Left lung (tissue), 14 donors: ENCODE measurements at places on chromosomes 5 and 9. TPM values are rescaled to one million over a fixed set of nuclear protein-coding genes. Genes with fewer than 3 reads are reported as not detected.
A peak's percentile ranks its signal among the peaks of the same experiment; 100 is the strongest.

HARS1 gene
- 50.4 TPM for total RNA-seq

ENTR1 gene
- 37.8 TPM for total RNA-seq

- no peak for DNase-seq
- H3K27me3 ChIP-seq, result peaks cover 59% of the 10 kb centered on the region
- H3K4me3 ChIP-seq, result no peak overlapping the region
- H3K4me1 ChIP-seq, result peaks cover 5% of the 10 kb centered on the region
Measured at GRCh38 chr9:6641961-6642360, 3.6 kb downstream of the GLDC start.

- H3K36me3 ChIP-seq, result no peaks in the 10 kb centered on the region
- H3K27me3 ChIP-seq, result no peaks in the 10 kb centered on the region
- no peak overlapping the region for H3K4me3 ChIP-seq
- H3K4me1 ChIP-seq, result no peaks in the 10 kb centered on the region
Measured at GRCh38 chr9:134525841-134526583, 115.6 kb upstream of the COL5A1 start.

DNA sequence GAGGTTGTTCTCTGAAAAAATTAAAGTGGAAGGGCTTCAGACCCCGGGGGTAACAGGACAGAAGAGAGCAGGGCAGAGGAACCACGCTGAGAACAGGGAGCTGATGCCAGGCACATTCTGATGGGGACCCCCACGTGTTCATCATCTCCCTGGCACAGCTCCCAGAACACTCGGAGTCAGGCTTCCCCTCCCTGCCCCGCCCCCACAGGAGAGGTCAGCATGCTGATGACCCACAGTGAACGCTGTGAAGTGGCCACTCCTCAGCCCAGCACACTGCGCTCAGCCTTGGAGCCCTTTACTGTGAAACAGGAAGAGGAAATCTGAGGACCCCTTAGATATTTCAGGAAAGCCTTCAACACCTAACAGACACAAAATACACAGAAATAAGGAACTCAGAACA is 16.4 kb downstream of the RETREG1 start:
- H3K27me3 ChIP-seq, result no peaks in the 10 kb centered on the region
- peak; percentile 79 for DNase-seq
- H3K36me3 ChIP-seq, result no peaks in the 10 kb centered on the region
- peaks cover 9% of the 10 kb centered on the region for H3K4me1 ChIP-seq

DNA sequence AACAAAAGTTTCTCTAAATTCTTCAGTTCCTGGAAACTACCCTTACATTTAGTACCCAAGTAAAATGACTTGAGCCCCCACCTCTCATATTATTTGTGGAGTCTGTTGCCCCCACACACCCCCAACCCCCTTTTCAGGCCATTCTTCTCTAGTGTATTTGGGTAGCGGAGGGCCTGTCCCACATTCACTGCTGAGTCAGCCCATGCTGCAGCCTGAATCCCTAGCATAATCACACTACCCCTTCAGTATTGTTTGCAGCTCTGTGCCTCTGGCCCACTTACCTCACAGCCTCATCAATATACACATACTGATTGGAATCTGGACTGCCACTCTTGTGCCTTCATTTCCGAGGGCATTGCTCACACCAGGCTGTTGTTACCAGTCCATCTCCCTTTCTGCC is 26.8 kb downstream of the RGS7BP start:
- no peaks in the 10 kb centered on the region for H3K27me3 ChIP-seq
- H3K36me3 ChIP-seq, result no peaks in the 10 kb centered on the region
- H3K4me3 ChIP-seq, result no peak overlapping the region
- no peak for DNase-seq

GRCh38 chr9:129810116-129810515 is 7.1 kb downstream of the TOR1B start:
- no peak for DNase-seq
- no peaks in the 10 kb centered on the region for H3K36me3 ChIP-seq
- H3K27me3 ChIP-seq, result no peaks in the 10 kb centered on the region

DNA sequence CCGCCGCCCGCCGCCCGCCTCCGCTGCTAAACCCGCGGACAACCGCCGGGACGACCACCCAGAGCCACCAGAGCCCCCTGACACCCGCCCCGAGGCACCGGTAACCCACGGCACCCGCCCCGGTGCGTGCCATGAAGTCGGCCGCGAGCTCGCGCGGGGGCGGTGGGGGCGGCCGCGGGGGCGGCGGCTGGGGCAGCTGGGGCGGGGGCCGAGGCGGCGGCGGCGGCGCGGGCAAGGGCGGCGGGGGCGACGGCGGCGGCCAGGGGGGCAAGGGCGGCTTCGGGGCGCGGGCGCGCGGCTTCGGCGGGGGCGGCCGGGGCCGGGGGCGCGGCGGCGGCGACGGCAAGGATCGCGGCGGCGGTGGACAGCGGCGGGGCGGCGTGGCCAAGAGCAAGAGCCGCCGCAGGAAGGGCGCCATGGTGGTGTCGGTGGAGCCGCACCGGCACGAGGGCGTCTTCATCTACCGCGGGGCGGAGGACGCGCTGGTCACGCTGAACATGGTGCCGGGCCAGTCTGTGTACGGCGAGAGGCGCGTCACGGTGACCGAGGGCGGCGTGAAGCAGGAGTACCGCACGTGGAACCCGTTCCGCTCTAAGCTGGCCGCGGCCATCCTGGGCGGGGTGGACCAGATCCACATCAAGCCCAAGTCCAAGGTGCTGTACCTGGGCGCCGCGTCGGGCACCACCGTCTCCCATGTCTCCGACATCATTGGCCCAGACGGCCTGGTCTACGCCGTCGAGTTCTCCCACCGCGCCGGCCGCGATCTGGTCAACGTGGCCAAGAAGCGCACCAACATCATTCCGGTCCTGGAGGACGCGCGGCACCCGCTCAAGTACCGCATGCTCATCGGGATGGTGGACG is 499 bp downstream of the FBLL1 start:
- H3K4me3 ChIP-seq, result peak overlapping the region; percentile 27
- DNase-seq, result peak; percentile 13
- H3K36me3 ChIP-seq, result no peaks in the 10 kb centered on the region
- H3K27me3 ChIP-seq, result peaks cover 31% of the 10 kb centered on the region
- H3K4me1 ChIP-seq, result no peaks in the 10 kb centered on the region
- H3K27ac ChIP-seq, result no peak overlapping the region

DNA sequence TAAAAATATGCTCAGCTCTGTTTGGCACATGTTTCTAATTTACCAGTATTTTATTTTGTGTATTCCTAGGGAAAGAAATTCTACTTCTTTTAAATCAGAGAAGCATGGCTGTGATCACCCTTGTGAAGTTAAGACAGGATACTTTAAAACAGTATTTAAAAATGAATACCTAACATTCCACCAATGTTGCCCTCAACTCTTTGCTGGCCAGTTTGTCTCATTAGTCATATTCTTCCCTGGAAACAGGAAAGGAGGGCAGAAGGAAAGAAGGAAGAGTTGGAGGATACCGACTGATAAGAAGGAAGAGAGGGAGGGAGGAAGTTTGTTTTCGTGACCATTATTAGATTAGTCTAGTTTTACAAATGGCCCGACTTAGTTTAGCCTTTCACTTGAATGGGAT is 137.4 kb downstream of the PLK2 start:
- no peaks in the 10 kb centered on the region for H3K4me1 ChIP-seq
- H3K36me3 ChIP-seq, result no peaks in the 10 kb centered on the region
- no peaks in the 10 kb centered on the region for H3K27me3 ChIP-seq
- no peak for DNase-seq
- H3K4me3 ChIP-seq, result no peak overlapping the region
- H3K27ac ChIP-seq, result no peak overlapping the region

DNA sequence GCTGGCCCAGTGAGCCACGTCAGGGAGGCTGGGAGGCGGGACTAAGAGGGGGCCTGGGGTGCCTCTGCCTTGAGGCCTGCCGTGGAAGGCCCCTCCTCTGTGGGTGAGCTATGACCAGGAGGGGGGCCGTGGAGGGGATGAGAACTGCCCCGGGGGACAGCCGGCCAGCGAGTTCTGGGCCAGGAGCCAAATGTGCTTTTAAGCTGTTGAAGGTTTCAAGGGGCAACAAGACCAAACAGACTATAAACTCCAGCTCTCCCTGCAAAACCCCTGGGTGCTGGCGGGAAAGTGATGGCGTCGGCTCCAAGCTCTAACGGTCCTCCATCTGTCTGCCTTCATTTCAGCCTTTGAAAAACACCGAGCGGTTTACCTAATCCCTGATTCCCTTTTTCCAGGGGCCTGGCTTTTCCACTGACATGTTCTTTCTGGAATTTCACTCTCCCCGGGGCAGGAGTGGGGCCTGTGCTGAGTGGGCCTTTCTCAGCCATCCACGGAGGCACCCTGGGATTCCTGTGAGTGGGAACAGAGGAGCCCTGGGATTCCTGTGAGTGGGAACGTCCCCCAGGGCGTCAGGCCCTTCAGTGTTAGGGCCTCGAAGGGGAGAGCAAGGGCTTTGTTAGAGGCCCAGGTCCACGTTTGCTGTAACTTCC is 65.6 kb downstream of the COL5A1 start:
- no peak overlapping the region for H3K27ac ChIP-seq
- peak; percentile 74 for DNase-seq
- H3K36me3 ChIP-seq, result no peaks in the 10 kb centered on the region
- no peaks in the 10 kb centered on the region for H3K27me3 ChIP-seq
- H3K4me1 ChIP-seq, result peaks cover 4% of the 10 kb centered on the region

- no peak overlapping the region for H3K27ac ChIP-seq
- no peaks in the 10 kb centered on the region for H3K36me3 ChIP-seq
- no peak for DNase-seq
Measured at GRCh38 chr5:176776141-176776865, 34.1 kb upstream of the UNC5A start.

- DNase-seq, result no peak
- H3K4me3 ChIP-seq, result no peak overlapping the region
- H3K27me3 ChIP-seq, result no peaks in the 10 kb centered on the region
- no peaks in the 10 kb centered on the region for H3K36me3 ChIP-seq
- H3K27ac ChIP-seq, result no peak overlapping the region
Measured at GRCh38 chr5:153480401-153480800, 10.1 kb upstream of the GRIA1 start.

DNA sequence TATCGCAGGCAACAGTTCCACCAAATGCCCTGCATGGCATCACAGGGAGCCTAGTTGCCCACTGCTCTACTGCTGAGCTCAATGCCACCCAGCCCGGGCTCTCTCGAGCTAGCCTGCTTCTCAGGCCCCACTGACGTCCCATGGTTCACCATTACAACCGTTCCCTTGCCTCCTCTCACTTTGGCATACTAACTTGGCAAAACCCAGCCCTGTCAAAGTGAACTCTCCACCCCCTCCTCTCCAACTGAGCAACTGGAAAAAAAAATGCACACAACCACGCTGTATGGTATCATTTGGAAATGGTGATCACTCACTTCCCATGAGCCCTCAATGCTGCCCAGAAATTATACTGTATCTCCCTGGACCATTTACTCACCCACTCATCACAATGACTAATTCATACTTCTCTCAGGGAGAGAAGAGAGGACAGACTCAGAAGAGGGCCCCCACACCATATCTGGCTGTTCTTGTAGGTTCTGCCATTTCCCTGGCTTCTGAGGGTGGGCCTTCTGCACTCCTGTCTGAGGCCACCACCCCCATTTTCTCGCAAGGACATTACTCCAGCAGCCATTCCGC is 51.4 kb upstream of the RARS1 start:
- peaks cover 21% of the 10 kb centered on the region for H3K36me3 ChIP-seq
- H3K4me3 ChIP-seq, result no peak overlapping the region
- H3K27me3 ChIP-seq, result no peaks in the 10 kb centered on the region
- no peak for DNase-seq

DNA sequence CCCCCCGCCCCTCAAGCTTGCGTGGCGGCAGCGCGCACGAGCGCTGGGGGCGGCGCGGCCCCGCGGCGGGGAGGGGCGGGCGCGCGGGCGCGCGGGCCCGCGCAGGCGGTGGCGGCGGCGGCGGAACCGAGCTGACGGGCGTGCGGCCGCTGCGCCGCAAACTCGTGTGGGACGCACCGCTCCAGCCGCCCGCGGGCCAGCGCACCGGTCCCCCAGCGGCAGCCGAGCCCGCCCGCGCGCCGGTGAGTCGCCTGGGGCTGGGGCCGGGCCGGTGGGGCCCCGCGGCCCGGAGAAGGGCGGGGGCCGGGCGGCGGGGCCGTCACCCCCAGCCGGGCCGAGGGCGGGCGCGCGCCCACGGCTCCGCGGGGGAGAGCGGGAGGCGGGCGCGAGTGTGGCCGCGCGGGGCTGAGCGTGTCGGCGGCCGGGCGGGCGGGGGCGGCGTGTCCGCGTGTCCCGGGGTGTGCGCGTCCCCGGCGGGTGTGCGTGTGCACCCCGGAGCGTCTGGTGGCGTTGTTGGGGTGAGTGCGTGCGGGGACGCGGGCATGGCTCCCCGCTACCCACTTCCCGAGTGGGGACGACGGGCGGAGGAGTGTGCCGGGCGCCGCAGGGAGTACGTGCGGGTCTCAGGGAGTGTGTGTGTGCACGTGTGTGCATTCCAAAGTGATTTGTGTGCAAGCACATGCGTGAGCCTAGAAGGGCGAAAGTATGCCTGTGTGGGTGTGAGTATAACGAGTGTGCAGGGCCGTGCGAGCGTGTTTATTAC is at the start of gene NEK6:
NEK6 (plus strand) TSS at position 106 of the 763 bp plus-strand sequence. CDS start 44,016 bp downstream, outside the sequence.
- peaks cover 58% of the 10 kb centered on the region for H3K4me1 ChIP-seq
- H3K36me3 ChIP-seq, result peaks cover 2% of the 10 kb centered on the region

GRCh38 chr5:98735806-98736507 is 37.5 kb upstream of the RGMB start:
- DNase-seq, result no peak
- H3K27ac ChIP-seq, result no peak overlapping the region
- no peaks in the 10 kb centered on the region for H3K4me1 ChIP-seq
- no peaks in the 10 kb centered on the region for H3K36me3 ChIP-seq

NEUROG1 gene
- total RNA-seq, result not detected

DNA sequence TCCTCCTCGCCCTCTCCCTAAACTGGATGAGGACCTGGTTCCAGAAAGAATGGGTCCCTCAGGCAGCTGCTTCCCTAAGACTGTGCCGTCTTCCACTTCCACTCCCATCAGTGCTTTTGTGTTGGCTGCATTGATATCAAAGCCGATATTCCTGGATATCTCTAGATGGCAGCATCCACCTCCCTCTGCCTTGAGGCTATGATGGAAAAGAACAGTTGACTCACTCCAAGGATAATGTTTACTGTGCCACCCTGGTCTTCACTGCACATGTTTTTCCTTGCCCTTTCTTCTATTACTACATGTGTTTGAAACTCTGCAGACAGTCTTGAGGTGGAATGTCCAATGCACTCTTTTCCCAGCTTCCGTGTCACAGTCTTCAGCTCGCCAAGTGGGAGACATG is 211.6 kb downstream of the MAST4 start:
- no peak for DNase-seq
- H3K36me3 ChIP-seq, result no peaks in the 10 kb centered on the region
- H3K27ac ChIP-seq, result no peak overlapping the region
